ENCODE measurements at places on chromosomes 1 and 21.

- no peak for DNase-seq
Measured at GRCh38 chr21:40613546-40614030, 233.4 kb downstream of the DSCAM start.

DNA sequence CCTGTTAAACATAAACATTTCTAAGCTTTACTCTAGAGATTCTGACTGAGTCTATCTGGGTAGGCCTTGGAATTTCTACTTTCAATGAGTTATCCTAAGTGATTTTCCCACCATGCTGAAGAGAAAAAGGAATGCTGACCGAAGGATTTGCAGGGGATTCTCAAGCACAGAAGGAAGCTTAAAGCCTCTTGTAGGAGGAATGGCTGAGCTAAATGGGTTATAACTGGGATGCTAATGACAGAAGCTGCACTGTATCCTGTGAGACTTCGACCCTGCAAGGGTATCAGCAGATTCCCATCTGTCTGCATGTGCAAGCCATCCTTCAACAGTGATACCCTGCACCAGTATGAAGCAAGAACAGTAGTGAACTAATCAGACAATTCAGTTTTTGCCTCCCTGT is 35.4 kb downstream of the SLC35D1 start:
- DNase-seq: no peak

GRCh38 chr21:36686955-36687354 is 12.0 kb upstream of the SIM2 start:
- DNase-seq: no peak

- DNase-seq: no peak
Measured at GRCh38 chr1:206841609-206842323, 23.7 kb upstream of the IL20 start.

- no peak for DNase-seq
Measured at GRCh38 chr1:156356875-156357534, 12.0 kb upstream of the RHBG start.

- no peak for DNase-seq
Measured at GRCh38 chr1:217867446-217867995, 236.4 kb downstream of the SPATA17 start.

DNA sequence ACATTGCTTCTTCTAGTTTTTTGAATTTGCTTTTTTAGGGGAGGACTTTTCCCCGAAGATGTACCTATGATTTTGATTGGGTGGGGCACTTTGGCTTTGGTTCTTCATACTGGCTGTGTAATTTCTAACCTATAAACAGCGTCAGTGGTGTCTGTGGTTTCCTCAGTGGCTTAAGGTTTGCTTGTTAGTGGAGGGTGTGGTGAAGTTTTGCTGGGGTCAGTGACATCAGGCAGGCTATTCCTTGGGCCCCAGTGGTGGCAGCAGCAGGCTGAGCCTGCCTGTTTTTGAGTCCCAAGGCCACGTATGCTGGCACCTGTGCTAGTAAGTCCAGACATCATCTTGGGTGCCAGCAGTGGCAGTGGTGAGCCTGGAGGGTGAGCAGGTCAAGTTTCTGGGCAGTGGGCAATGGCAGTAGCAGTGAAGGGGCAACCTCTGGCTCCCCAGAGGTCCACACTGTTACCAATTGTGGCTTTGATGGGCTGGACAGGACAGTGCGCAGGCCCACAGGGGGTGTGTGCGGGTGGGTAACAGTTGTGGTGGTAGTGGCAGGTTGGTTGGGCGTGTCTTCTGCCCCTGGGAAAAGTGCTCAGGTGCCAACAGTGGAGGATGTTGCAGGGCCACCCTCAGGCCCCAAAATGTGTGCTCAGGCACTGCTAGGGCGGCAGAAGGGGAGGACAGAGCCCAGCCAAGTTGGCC is 54.9 kb upstream of the B3GALT2 start:
- no peak for DNase-seq

DNA sequence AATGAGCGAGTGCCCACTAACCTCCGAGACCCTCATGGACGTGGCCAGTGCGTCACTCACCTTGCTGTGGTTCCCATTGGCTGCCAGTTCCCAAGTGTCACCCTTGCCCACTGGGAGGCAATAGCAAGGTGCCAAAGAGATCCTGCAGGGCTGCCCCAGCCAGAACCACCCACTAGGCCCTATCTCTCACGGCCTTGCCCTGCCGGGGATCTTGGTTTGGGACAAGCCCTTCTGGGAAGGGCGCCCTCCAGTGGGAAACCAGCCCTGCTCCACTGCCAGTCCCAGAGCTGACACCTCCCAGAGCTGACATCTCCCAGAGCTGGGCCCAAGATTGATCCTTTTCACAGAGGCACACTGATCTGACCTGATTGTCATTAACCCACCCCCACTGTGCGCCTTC is 2.1 kb upstream of the SELENON start:
- DNase-seq: no peak

DNA sequence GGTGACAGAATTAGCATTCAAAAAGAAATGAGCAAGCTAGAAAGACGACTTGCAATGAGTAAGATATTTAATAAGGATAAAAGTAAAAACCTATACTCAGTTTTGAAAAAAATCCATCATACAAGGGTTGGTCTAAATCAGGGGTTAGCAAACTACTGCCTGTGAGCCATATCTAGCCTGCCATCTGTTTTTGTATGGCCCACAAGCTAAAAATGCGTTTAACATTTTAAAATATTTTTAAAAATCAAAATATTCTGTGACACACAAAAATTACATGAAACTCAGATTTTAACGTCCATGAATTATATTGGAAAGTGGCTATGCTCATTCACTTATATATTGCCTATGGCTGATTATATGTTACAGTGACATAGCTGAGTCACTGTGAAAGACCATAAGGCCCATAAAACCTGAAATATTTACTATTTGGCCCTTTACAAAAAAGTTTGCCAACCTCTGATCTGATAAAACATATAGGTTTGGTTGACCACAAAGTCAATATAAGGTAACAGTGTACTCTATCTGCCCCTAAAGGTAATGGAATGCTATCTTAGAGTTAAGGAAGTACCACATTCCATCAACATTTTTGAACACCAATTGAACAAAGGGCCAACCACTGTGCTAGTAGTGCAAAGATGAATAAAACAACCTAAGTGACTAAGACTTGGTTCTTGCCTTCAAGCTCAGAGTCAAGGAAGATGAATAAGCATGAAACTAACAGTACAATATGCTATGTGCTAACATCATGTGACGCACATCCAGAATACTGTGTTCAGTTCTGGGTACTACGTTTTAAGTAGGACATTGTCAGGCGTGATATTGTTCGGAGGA is 3.2 kb downstream of the IFT25 start:
- peak; percentile 72 for DNase-seq

- DNase-seq: no peak
Measured at GRCh38 chr1:30895944-30896660, 12.5 kb downstream of the SDC3 start.

DNA sequence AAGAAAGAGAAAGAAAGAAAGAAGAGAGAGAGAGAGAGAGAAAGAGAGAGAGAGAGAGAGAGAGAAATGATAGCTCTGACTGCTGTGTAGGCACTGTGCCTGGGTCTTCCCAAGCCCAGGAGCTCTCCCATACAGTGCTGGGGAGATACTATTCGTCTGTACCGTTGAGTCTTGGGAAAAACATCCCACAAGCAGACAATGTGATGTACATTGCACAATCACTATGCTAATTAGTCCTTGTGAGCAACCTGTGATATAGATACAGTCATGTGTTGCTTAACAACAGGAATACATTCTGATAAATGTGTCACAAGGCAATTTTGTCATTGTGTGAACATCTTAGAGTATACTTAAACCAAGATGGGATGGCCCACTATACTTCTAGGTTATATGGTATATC is 381.0 kb downstream of the HHAT start:
- peak; percentile 14 for DNase-seq

GRCh38 chr21:17725339-17725738 is 93.8 kb downstream of the C21orf91 start:
- no peak for DNase-seq

- no peak for DNase-seq
Measured at GRCh38 chr1:9086796-9087195, 17.4 kb upstream of the SLC2A5 start.

GRCh38 chr1:245971711-245972085 is 535.4 kb downstream of the SMYD3 start:
- no peak for DNase-seq

DNA sequence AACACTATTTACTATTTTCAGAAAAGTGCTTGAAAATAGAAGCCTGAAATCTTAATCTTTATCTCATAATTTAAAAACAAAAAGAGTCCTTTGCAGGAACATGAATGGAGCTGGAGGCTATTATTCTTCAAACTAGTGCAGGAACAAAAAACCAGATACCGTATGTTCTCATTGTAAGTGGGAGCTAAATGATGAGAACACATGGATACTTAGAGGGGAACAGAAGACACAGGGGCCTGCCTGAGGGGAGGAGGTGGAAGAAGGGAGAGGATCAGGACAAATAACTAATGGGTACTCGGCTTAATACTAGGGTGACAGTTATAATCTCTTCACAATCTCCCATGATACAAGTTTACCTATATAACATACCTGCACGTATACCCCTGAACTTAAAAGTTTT is 176.3 kb downstream of the SDCCAG8 start:
- no peak for DNase-seq

DNA sequence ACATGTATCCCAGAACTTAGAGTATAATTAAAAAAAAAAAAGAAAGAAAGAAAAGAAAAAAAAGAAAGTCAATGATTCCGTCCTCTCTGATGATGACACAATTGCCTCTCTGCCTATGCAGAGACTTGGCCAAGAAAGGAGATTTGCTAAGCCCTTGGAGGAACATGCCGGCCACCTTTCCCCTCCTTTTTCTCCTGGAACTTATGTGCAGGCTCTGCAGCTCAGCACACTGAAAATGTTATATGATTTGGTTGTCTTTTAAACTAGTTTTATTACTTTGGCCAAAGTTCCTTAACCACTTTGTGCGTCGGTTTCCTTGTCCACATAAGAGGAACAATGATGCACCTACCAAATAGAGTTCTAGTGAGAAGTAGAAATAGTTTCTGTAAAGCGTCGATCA is 111.4 kb upstream of the ZNF644 start:
- DNase-seq: no peak

- no peak for DNase-seq
Measured at GRCh38 chr1:22969304-22969709, 3.4 kb downstream of the LACTBL1 start.

DNA sequence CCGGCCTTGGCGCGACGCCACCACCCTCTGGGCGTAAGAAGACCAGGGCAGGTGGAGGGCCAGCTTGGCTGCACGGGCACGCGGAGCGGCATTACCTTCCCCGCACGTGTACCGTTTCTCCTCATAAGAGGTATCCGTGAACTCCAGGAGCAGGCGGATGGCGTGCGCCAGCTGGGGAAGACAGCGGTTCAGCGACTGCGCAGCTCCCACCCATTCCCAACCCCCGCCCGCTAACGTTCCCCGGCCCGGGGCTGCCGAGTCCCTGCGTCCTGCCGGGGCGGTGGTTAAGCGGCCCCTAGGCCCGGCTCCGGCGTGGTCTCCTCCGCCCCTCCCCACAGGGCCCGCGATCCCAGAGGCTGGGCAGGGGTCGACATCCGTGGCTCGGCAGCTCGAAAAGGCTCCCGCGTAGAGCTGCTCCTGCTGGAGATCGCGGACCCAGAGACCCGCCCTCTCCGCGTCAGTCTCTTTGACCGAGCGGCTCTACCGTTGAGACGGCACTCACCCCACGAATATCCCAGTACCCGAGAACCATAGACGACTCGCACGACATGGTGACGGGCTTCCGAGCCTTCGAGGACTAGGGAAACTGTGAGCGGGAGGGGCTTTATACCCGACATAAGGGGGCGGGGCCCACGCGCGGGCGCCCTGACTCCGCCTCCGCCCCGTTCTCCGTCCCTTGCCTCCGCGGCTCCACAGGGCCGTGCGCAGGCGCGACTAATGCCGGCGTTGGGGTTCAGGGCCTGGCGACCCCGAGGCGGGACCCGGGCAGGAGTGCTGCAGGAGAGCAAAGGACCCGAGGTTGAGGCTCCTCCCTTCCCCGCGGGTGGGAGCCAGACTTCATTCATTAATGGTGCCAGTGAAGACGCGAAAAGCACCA is 862 bp downstream of the GSTM3 start:
- DNase-seq: no peak

DNA sequence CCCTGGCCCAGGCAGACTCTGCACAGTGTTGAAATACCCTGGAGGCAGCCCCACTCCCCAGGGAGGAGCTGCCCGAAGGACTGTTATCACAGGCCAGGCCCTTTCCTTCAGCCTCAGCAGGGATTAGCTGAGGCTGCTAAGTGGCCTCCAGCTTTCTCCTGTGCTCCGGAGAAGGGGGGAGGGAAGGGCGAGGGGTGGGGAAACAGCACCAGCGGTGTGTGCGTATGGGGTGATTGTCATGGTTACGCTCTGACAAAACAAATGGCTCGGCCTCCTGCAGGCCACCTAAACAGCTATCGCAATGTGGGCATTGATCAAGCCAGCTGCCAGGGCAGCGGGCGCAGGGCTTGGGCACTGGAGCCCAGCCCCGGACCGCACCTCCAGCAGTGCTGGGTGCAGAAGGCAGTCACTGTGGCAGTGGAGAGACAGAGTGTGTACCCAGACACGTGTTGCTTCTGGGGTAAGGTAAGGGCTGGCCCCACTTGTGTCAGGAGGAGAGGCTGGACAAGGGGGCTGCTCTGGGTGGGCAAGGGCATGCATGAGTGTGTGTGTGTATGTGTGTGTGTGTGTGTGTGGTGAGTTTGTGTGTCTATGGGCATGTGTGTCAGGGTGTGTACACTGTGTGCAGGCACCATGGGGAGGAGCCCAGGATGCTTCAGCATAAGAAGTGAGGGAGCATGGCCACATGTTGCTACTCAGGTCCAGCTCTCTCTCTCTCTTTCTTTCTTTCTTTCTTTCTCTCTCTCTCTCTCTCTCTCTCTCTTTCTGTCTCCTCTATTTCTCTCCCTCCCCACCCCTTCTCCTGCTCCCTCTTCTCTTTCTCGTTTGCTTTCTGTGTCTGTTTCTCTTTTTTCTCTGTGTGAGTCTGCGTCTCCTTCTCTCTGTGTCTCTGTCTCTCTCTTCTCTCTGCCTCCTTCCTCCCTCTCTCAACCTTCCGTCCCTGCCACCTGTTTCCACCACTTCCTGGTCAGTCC is at the start of gene VWA5B1:
Gene VWA5B1 (plus strand): TSS at position 252 of the 974 bp plus-strand sequence. CDS start 19,727 bp downstream, outside the sequence.
- DNase-seq: no peak

DNA sequence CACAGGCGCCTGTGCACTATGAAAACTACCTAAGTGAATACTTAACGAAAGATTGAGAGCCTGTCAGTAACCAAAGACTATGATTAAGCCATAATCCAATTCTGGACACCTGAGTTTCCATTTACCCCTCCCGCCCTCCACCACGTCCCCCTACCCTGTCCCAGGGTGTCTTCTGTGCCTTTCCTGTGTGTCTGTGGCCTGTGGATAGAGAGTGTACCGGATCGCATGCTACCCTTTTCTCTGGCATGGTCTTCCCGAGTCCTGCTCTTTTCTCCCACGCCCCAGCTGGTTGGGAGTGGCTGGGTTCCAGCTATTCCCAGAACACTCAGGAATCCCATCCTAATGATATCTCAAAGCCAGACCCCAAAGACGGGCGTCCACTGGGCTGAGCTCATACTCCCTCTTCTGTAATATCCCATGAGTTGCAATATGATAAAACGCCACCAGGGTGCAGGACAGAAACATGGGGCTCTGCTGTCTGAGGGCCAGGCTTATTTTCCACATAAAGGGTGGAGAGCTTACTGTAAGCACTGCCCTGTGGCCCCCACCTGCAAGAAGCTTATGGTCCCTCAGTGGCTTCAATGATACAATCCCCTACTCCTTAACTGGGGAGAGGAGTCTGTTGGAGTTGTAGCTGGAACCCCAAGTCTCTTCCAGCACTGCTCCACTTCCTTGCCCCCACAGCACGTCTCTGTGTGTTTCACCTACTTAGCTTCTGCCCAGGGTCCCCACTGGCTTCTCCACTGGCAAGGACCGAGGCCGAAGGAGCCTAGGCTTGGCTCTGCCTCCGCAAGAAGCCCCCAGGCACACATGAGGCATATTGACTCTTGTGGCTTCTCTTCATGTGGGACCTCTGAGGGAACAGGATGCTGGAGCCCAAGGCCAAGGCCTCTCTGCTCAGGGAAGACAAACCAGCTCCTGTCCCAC is 17.6 kb upstream of the ALX3 start:
- no peak for DNase-seq

Measured in epithelial cell of prostate (primary cell).